ENCODE measurements at places on chromosomes 5 and 9. TPM values are rescaled to one million over a fixed set of nuclear protein-coding genes. Genes with fewer than 3 reads are reported as not detected.

- DNase-seq: no peak
Measured at GRCh38 chr9:121707477-121708424, 56.3 kb downstream of the DAB2IP start.

DNA sequence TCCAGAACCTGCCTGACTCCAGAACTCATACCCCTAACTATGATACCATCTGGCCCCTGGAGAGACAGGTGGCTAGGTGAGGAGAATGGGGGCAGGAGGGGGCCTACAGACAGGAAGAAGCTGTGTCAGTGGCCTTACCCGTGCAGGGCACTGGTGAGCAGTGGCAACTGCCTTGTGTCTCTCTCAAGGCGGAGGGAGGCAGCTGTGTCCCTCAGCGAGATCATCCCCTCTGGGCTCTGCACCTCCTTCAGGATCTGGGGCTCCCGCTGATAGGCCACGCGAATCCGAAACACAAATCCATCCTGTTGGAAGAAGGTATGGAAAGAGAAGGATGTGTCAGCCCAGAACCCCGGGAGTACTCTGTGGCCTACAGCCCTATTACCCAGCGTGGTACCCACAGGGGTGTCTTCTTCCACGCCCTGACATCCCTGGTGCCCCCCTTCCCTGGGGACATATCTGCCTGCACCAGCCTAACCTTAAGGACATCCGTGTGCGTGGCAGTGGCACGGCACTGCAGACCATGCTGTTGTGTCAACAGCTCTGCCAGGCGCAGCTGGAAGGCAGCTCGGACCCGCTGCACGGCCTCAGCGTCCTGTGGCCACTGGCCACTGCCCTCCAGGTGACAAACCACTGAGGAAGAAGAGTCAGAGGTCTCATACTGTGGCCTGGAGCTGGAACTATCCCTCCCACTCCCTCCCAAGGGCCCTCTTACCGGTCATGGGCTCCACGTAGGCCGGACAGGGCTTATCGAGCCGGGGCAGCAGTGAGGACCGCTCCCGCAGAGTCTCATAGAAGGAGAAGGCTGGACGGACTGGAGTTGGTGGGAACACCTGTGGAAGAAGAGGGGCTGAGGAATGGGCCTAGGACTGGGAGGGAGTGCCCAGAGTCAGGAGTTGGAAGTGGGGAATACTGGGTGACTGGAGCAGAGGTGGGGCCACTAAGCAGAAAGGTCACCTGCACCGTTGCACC lies 7.8 kb downstream of the NOL6 start:
- no peak for DNase-seq

GRCh38 chr5:109936996-109937395 lies 247.3 kb downstream of the MAN2A1 start:
- no peak for DNase-seq

GRCh38 chr5:10594591-10595210 lies 30.8 kb downstream of the ANKRD33B start:
- DNase-seq: no peak

DNA sequence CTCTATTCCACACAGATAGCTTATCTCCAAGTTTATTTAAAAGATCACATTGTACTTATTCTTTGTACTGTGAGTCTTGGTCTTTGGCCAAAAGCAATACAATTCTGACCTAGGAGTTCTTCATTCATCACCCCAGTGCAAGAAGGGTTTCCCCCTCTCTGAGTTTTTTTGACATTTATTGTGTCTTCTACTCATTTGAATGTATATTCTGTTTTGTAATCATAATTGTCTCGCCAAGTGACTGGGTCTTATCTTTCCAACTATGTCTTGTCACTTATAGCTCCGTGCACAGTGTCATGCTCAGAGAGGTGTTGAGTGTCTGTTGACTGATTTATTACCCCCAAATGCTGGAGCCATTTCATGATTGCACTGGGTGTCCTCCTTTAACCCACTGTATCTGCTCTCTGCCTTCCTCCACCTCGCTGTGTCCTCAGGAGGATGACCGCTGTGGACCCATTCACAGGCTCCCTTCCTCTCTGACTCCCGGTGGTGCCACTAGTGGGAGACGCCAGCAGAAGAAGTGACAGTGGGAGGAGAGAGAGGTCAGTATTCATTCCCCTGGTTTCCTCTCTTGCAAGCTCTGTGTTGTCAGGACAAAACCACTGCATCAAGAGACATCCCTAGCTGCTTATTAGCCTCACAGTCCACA lies 11.2 kb upstream of the TRIO start:
- DNase-seq: no peak

- no peak for DNase-seq
Measured at GRCh38 chr9:97188545-97188944, 118.9 kb upstream of the CCDC180 start.

- no peak for DNase-seq
Measured at GRCh38 chr5:108786806-108787483, 39.2 kb downstream of the FER start.

The ZNF454 gene
- total RNA-seq: 0.10 TPM

The RNF208 gene
- 11.5 TPM for total RNA-seq

The RNF180 gene
- 7.8 TPM for total RNA-seq

The IFNA21 gene
- total RNA-seq: not detected

The PCDHGA11 gene
- total RNA-seq: 0.39 TPM

The APBA1 gene
- 0.05 TPM for total RNA-seq

The PLK2 gene
- 258 TPM for total RNA-seq

The PTPA gene
- 114 TPM for total RNA-seq

The IGIP gene
- total RNA-seq: 7.7 TPM

Measured in Panc1 (cell line).